Spinal cord (tissue), 10 donors: ENCODE measurements at places on chromosomes 1 and 21. TPM values are rescaled to one million over a fixed set of nuclear protein-coding genes. Genes with fewer than 3 reads are reported as not detected.

ZYG11A gene
- 0.06 TPM for polyA plus RNA-seq

SLC45A3 gene
- 6.3 TPM for polyA plus RNA-seq

SMCP gene
- polyA plus RNA-seq = not detected

LMOD1 gene
- polyA plus RNA-seq = 4.6 TPM

S100A2 gene
- 0.40 TPM for polyA plus RNA-seq

TRIM17 gene
- 6.1 TPM for polyA plus RNA-seq

CDC14A gene
- 6.4 TPM for polyA plus RNA-seq

KMO gene
- polyA plus RNA-seq = 0.48 TPM

CAPZA1 gene
- 76.6 TPM for polyA plus RNA-seq

FNDC5 gene
- polyA plus RNA-seq = 64.5 TPM

CACNA1S gene
- 0.16 TPM for polyA plus RNA-seq

LCE2A gene
- polyA plus RNA-seq = not detected

RORC gene
- polyA plus RNA-seq = 0.15 TPM

SERPINC1 gene
- polyA plus RNA-seq = 0.18 TPM

PLEKHN1 gene
- 0.26 TPM for polyA plus RNA-seq

E2F2 gene
- 3.5 TPM for polyA plus RNA-seq

SPRR1A gene
- not detected for polyA plus RNA-seq

OR2AK2 gene
- polyA plus RNA-seq = not detected

TMPRSS15 gene
- polyA plus RNA-seq = 0.14 TPM

CHI3L1 gene
- polyA plus RNA-seq = 1.7 TPM

TMEM61 gene
- polyA plus RNA-seq = 1.2 TPM

LCE1F gene
- not detected for polyA plus RNA-seq

NECTIN4 gene
- 0.15 TPM for polyA plus RNA-seq

FCMR gene
- 1.9 TPM for polyA plus RNA-seq

RIPK4 gene
- polyA plus RNA-seq = not detected

CADM3 gene
- polyA plus RNA-seq = 243 TPM

MFAP2 gene
- 107 TPM for polyA plus RNA-seq

BACE2 gene
- 22.9 TPM for polyA plus RNA-seq

OR2T35 gene
- polyA plus RNA-seq = not detected

LCE3E gene
- polyA plus RNA-seq = not detected
